ENCODE measurements at places on chromosomes 2 and 18.
A peak's percentile ranks its signal among the peaks of the same experiment; 100 is the strongest.

DNA sequence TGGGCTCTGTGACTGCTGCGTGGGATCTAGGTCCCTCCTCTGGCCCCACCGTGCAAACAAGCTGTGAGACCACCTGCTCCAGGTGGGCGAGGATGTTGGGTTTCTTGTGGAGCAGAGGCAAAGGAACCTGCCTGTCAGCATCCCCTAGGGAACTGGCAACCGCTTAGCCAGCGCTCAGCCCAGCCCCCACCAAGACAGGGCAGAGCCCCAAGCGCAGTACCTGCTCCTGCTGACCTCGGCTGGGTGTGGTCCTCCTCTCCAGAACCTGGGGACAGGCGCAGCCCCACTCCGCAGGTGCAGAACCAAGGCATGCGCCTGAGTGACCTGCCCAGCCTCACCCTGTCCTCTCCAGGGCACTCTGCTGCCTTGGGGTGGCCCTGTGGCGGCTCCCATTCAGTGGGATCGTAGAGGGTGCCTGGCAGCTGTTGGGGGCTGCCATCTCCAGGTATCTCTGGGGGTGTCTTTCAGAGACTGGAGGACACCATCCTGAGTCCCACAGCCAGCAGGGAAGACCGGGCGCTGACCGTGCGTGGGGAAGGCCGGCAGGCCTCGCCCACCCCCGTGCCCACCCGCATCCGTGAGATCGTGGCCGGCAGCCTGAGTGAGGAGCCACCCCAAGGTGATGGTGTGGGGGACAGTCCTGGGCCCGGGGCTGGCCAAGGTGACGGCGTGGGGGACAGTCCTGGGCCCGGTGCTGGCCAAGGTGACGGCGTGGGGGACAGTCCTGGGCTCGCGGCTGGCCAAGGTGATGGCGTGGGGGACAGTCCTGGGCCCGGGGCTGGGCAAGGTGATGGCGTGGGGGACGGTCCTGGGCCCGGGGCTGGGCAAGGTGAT, 12.3 kb downstream of the CROCC2 start:
- peak; percentile 22 for DNase-seq

DNA sequence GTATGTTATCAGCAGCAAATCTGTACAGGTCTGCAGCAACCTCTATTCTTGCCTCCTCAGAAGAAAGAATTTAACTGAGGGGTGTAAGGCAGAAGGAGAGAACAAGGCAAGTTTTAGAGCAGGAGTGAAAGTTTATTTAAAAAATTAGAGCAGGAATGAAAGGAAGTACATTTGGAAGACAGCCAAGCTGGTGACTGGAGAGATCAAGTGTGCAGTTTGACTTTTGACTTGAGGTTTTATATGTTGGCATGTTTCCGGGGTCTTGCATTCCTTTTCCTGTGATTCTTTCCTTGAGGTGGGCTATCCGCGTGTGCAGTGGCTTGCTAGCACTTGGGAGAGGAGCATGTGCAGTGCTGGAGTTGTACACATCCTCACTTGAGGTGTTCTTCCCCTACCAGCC, 16.5 kb upstream of the CERS6 start:
- no peak for DNase-seq

DNA sequence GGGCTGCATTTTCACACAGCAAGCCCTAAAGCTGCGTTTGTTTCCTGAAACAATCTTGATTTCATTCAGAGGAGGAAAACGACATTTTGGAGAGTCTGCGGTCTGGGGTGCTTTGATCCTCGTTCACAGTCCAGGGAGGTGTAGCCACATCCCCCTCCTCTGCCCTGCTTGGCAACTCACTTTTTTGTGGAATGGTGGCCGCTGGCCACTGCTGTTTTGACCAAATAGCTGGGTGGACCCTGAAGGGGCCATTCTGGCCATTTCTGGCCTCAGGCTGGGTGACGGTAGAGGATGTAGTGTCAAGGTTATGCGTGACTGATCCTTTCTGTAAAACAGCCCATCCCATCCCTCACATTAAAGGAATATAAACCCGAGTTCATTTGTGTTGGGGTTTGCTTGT, 62.2 kb downstream of the INPP4A start:
- no peak for DNase-seq

GRCh38 chr2:166831930-166832329, 56.4 kb upstream of the XIRP2 start:
- DNase-seq: no peak

GRCh38 chr2:170229125-170229524, 51.2 kb downstream of the MYO3B start:
- no peak for DNase-seq

DNA sequence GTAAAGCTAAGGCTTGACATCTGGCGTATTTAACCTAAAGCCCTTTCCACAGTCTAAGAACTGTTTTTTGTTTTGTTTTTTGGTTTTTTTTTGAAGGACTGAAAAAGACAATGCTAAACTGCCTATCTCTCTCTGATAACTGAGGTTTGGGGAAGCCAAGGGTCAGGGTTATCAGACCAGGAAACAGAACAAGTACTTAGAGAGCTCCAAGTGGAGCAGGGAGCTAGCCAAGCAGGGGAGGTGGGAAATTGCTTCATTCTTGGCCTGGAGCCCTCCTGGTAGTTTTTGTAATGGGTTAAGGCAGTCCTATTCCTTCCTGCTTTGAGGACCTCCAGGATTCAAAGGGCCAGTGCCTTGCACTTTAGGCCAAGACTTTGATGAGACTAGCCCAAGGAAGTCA, 154.3 kb upstream of the LTBP1 start:
- DNase-seq: no peak

All from omental fat pad (tissue), 4 donors.